ENCODE measurements at places on chromosomes 16 and 17. TPM values are rescaled to one million over a fixed set of nuclear protein-coding genes. Genes with fewer than 3 reads are reported as not detected.

The CHRNE gene
- polyA plus RNA-seq = 0.23 TPM

The ZSCAN10 gene
- not detected for polyA plus RNA-seq

- no peak for DNase-seq
These were observed 61.6 kb downstream of the MRTFB start for GRCh38 chr16:14132696-14133048.

DNA sequence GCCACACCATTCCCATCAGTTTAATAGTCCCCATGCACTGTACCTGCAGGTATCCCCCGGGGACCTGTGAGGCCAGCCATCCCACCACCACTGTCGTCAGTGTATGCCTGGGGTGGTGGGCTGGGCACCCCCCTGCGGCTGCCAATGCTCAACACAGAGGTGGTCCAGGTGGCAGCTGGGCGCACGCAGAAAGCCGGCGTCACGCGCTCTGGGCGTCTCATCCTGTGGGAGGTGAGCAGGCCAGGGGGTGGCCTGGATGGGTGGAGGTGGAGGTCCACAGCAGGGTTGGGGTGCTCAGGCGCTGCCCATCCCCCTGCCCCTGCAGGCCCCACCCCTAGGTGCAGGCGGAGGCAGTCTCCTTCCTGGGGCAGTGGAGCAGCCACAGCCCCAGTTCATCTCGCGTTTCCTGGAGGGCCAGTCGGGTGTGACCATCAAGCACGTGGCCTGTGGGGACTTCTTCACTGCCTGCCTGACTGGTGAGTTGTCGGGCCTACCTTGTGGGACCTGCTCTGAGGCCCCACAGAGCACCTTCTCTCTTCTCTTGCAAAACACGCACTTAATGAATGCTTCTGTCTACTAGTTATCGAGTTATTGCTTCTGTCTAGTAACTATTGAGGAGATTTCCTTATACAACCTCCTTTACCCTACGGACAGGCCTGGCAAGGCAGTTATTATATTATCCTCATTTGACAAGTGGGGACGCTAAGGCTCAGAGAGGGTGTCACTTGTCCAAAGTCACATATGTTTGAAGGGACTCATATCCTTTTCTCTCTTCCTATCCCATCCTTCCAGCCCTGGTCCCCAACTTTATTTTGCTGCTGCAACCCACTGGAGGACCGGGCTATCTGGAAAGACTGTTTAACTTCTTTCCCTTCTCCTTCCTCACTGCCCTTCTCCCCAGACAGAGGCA is 5.8 kb upstream of the TRAF4 start:
- DNase-seq = peak; percentile 35

DNA sequence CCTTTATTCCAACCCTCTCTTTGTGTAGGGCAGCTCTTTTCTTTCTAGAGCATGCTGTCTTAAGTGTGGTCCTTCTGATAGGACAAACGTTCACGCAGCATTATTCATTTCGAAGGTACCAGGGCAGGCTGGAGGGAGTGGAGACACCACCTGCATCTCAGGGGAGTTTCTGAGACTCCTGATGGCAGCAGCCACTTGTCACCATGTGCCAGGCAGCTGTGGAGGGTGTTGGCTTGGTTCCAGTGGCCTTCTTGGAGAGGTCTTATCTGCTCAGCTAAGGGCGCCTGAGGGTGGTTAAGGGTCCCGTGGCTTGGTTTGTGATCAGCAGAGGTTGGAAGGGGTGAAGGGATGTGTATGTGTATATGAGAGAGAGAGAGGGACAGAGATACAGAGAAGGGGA is 257.1 kb upstream of the EEF2KMT start:
- DNase-seq = no peak

The CDRT15L2 gene
- not detected for polyA plus RNA-seq

GRCh38 chr17:58273453-58274104 is 7.2 kb downstream of the MPO start:
- DNase-seq = no peak

The SLC16A6 gene
- 1.3 TPM for polyA plus RNA-seq

DNA sequence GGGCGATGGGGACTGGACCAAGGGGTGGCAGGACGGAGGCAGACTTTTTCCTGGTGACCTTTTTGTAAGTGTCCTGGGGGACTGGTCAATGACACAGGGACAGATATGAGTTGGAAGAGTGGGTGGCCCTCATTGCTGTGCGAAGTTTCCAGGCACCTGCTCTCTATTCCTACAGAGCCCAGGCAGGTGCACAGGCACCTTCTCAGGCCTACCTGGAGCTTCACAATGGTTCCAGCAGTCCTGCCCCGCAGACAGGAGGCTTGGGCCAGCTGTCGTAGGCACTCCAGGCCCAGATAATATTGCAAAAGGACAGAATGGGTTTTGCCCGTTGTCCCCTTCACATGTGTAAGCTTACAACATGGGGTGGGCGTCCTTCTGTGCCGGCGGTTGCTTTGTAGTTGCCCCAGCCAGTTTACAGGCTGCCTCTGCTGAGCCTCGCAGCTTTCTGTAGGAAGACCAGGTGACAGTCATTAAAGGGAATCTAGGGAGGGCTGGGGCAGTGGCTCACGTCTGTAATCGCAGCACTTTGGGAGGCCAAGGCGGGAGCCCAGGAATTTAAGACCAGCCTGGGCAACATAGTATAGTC is 84.3 kb downstream of the ARHGAP23 start:
- no peak for DNase-seq

DNA sequence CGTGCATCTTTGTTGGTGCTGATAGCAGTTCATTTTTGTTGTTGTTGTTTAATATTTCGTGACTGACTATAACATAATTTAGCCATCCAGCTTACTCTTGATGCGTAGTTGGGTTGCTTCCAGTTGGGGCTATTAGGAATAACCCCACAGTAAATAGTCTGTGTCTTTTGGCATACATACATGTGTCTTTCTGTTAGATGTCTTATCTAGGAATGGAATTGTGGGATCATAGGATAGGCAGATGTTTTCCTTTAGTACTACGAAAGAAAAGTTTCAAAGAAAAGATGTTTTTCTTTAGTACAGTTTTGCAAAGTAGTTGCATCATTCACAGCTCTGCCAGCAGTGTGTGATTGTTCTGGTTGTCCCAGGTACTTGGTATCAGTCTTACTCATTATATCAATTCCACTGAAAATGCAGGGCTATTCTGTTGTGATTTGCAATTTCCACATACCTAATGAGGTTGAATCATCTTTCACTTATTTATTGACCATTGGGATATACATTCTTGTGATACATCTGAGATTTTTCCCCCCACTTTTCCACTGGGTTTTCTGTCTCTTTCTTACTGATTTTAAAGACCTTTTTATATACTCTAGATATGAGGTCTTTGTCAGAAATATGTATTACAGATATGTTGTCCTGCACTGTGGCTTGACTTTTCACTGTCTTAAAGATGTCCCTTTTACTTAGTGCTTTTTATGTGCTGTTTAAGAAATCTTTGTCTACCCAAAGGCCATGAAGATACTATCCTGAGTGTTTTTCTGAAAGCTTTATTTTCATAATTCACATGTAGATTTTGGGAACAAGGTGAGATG is 173.3 kb downstream of the MRTFB start:
- no peak for DNase-seq

DNA sequence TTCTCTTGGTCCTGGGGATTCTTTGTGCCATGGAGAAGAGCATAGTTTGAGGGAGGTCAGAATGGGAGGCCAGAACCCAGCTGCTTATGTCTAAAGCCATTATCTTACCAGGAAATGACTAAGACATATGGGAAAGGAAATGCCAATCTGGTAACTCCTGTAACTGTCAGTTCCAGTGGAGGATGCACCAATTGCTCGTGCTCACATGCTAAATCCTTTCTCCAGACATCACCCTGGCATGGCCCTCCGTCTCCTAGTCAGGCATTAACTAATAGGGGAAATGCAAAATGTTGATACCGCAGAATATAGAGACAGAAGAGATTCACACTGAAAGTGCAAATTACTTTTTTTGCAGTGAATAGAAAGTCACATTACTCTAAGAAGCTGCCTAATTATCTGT is 255.6 kb upstream of the HSBP1 start:
- no peak for DNase-seq

DNA sequence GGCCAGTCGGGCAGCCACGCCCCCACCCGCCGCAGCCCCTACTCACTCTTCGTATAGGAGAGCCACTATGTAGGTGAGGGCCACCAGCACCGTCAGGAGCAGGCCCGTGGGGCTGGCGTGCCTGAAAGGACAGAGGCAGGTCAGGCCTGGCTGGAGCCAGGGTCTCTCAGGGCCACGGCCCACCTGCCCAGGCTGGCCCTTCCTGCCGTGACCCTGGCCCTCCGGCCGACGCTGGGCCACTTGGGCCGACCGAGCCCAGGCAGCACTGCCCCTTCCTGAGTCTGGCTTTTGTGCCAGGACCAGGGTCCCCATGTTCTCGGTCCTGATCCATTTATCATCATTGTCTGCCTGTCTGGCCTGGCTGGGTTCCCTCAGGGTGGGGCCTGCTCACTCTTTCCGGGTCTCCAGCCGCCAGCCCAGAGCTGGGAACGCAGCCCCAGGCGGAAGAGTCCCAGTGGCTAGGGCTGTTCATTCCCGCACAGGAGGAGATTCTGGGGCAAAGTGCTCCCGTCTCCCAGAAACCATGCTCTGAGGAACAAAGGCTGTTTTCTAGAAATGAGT is 10.1 kb upstream of the RASD1 start:
- DNase-seq = no peak

The AARSD1 gene
- 39.4 TPM for polyA plus RNA-seq

The ANKRD11 gene
- polyA plus RNA-seq = 39.8 TPM

DNA sequence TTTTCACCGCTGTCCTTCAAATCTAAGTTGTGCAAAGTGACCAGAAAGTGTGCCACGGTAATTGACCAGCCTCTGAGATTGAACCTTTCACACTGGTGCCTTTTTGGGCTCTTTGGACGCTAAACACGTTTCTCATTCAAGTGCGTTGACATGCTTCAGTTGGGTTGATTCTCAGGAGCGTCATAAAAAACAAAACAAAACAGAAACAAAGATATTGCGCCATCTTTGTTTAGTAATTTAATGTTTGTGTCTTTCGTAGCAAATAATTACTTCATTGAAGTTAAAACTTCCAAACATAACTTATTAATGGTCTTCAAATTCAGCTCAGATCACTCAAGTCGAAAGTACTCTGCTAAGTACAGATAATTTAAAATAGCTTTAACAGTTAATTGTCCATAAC is 80.2 kb downstream of the OR1D5 start:
- DNase-seq = no peak

The KRT17 gene
- not detected for polyA plus RNA-seq

- no peak for DNase-seq
These were observed 117.1 kb upstream of the AXIN2 start for GRCh38 chr17:65678546-65678945.

The CCL8 gene
- not detected for polyA plus RNA-seq

GRCh38 chr17:79201536-79202227 is 127.1 kb downstream of the ENGASE start:
- DNase-seq = no peak

DNA sequence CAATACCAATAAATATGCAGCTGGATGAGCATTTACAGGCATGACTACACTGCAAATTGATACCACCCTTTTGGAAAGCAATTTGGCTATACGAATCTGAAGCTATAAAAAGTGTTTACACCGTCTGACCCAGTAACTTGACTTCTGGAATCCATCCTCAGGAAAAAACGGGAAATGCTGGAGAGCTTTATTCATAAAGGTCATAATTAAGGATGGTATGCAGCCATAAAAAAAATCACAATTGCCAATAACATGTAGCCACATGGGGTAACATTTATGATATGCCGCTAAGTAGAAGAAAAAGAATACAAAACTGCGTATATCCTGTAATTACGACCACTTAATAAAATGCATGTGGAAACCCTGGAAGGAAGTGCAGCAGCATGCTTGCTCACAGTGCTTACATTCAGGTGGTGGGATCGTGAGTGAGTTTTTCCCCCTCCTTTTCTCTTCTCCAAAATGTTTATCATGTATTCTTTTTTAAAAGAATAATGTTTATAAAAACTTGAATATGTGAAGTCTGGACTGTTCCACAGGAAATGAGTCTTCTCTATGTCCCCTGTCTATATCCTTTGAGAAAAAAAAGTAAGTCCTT is 34.2 kb downstream of the COPRS start:
- DNase-seq = no peak

DNA sequence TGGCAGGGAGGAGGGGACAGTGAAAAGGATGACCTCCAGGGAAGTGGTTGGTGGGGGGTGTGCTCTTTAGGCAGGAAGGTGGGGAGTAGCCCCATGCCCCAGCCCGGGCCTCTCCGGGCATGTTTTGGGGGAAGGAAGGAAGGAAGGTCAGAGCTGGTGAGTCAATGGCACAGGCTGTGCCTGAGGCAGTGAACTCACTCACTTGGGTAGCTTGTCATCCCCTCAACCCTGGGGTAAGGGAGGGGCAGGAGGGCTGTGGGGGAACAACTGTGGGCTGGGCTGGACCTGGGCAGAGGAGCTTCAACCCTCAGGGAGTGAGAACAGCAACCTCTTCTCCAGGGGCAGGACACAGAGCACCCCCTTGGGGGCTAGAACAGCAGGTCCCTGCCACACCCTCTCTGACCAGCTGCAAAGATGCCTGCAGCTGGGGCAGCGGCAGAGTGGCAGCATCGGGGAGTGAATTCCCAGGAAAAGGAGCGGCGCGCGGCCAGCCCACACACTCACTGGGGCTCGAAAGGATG is 6.3 kb downstream of the CSF3 start:
- DNase-seq = no peak

- no peak for DNase-seq
These were observed 9.6 kb downstream of the MARVELD3 start for GRCh38 chr16:71635632-71636031.

The ABCC6 gene
- 0.18 TPM for polyA plus RNA-seq

The GPR179 gene
- polyA plus RNA-seq = not detected

The PRSS21 gene
- polyA plus RNA-seq = 13.6 TPM

GRCh38 chr16:17364319-17365210 is 106.2 kb downstream of the XYLT1 start:
- DNase-seq = peak; percentile 31

- no peak for DNase-seq
These were observed 201.1 kb upstream of the ASIC2 start for GRCh38 chr17:33494151-33494550.

- DNase-seq = no peak
These were observed 129.0 kb downstream of the CDH13 start for GRCh38 chr16:82755570-82756282.

The TEKT5 gene
- polyA plus RNA-seq = not detected

All from CD8-positive, alpha-beta memory T cell (primary cell).